CD4-positive, alpha-beta T cell treated with Interleukin-17A for 1 hour (primary cell): ENCODE measurements at places on chromosomes 7 and 10.

DNA sequence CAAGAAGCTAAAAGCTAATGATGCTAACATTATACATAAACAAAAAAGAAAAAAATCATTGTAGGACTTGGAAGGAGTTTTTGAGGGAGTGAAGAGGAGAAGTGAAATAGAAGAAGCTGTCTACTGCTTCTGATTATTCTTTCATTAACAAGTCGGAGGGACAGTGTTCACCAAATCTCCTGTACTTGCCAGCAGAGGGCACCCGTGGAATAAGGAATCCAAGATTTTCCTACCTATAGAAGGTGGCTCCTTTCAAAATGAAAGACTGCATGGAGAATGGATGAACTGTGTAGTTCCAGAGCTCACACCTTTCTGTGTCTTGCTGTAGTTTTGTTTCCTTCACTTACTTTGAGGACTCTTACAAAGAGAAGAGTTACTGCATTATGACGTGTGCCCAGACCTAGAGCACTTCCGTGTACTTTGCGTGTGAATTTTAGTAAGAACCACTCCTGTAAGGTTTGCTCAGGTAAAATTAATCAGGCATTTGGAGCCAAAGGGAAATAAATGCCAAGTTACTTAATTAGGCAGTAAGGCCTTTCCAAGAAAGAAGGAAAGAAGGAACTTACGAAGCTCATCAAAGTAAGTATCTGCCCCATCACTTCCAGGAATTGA is 145.1 kb downstream of the SEMA3D start:
- DNase-seq: no peak

GRCh38 chr10:128825626-128826025 is 641.4 kb upstream of the MGMT start:
- no peak for DNase-seq

DNA sequence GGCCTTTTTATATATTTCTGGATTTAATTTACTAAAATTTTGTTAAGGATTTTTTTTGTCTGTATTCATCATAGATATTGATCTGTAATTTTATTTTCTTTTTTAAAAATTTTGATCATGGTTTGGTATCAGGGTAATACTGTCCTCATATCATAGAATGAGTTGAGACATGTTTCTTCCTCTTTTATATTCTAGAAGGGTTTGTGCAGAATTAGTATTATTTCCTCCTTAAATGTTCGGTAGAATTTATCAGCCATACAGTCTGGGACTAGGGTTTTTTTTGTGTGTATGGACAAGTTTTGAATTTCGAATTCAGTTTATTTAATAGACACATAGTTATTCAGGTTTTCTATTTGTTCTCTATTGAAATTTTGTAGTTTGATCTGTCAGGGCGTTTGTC is 54.0 kb downstream of the SHOC2 start:
- DNase-seq: no peak

DNA sequence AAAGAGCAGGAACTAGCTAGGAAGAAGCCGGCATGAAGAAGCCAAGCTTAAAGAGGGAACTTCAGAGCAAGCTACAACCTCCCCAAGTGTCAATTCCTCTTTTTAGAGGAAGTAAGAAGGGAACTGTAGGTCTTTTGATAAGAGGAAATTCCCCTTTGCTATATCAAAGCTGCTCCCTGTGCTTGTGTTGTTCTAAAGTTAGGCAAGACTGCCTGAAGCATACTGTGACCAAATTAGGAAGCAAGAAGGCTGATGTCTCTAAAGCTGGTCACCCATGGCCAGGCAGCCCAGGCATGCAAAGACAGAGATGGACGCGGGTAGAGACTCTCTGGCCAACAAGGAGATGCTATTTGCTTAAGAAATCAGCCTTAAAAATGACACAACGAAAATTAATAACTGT is 87.9 kb downstream of the RNF216 start:
- peak; percentile 63 for DNase-seq

DNA sequence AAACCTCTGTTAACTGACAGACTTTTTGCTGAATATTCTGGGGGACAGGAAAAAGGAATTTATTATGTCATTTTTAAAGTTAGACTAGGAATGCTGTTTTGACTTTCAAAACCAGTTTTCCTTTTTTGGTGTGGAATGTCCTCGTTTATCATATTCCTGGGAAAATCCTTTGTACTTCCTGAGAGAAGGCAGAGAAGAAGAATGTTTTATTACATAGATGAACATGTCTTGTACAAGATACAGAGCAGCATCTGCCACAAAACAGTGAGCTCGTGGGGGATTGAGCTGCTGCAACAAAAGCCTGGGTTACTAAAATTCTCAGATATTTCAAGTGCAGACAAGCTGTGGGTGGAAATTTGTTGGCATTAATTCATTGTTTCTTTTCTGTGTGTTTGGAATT is 20.2 kb downstream of the MCU start:
- no peak for DNase-seq

DNA sequence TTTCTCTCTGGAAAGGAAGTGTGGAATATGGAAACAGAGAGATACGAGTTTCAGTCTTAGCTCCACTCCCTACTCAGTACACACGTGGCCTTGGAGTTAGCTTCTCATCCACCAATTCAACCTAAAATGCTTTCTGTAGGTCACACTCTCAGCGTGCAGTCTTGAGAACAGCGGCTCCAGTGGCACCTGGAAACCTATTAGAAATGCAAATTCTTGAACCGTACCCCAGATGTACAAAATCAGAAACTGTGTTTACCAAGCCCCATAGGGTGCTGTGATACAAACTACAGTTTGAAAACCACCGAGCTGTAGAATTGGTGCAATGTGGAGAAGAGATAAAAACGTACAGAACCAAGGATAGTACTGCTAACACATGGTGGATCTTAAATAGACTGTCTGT is 91.1 kb upstream of the SP4 start:
- DNase-seq: no peak

DNA sequence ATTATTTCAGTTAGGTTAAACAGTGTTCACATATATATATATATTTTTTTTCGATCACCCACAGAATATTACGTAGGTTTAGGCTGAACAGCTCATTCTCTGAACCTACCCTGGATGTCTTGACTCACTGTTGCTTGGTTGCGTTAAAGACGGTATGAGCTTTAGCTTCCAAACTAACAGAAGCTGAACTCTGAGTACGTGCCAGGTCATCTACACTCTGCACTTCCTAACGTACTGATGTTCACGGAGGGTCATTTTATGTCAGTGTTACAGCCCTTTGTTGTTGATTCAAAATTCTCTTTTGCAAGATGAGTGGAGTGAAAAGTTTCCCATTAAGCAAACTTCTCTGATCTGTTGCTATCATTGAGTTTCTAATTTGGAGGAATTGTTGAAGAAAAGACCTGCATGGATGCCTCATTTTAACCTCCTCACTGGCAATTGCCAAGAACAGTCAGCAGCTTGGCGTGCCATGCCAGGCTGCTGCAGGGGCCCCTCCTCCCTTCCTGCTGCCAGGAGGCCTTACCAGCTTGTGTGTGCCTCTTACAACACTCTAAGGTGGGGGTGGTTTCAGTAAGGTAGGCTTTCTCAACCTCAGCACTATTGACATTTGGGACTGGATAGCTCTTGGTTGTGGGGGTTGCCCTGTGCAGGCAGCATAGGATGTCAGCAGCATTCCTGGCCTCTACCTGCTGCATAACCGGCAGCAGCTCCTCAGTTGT is 44.3 kb downstream of the INSYN2A start:
- DNase-seq: no peak

DNA sequence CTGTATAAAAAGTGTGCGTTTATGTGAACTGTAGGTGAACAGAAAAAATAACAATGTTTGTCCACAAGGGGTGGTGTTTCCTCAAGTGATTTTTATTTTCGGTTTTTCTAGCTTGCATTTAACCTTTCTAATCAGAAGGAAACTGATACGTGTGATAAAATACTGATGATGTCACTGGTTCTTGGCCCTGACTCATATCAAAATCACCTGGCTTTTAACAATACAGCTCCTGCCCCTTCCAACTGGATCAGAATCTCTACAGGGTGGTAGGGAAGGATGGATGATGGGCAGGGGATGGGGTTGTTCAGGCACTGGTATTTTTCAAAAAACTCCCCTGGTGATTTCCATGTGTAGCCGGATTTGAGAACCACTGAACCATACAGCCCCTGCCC is 10.9 kb downstream of the NPFFR1 start:
- DNase-seq: peak; percentile 64

- DNase-seq: no peak
Observed at GRCh38 chr7:44541-44896, 147.9 kb upstream of the FAM20C start.

GRCh38 chr10:71128311-71128980 is 83.9 kb upstream of the UNC5B start:
- DNase-seq: no peak

GRCh38 chr10:29634764-29635625 is at the start of gene SVIL:
SVIL (minus strand) TSS chr10:29634971; CDS start chr10:29555058, 79,913 bp downstream.
- no peak for DNase-seq

- DNase-seq: no peak
Observed at GRCh38 chr7:41792120-41792519, 89.2 kb upstream of the INHBA start.

- no peak for DNase-seq
Observed at GRCh38 chr10:22853906-22854447, 73.9 kb upstream of the ARMC3 start.

DNA sequence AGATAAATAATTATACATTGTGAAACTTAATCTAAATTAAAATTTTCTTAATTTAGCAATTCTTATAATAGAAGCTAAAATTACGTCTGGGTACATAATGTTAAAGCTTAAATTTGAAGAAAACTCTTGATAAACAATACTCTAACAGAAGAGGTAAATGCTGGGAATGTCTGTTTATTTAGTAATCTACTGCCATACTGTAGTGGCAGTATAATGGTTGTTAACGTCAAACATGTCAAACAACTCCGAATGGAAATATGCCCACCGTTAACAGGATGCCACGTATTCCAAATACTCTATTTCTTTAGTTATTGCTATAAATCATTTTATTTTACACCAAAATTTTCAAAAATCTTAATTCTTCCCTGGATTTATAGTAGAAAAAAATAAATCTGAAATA is 40.0 kb upstream of the PTPN12 start:
- DNase-seq: no peak

DNA sequence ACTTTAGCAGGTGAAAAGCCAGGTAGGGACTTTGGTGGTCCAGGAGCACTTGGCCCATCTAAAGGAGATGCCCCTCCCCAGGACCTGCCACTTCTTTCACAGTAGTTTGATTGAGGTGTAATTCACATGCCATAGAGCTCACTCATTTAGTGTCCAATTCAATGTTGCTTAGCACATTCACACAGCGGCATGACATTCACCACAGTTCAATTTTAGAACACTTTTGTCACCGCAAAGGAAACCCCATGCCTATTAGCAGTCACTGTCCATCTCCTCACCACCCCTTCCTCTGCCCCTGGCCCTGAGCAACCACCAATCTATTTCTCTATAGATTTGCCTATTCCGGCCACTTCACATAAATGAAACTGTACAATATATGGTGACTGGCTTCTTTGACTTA is 211.6 kb upstream of the ZMIZ1 start:
- DNase-seq: no peak

GRCh38 chr7:132160611-132161532 is 415.4 kb downstream of the PLXNA4 start:
- no peak for DNase-seq

DNA sequence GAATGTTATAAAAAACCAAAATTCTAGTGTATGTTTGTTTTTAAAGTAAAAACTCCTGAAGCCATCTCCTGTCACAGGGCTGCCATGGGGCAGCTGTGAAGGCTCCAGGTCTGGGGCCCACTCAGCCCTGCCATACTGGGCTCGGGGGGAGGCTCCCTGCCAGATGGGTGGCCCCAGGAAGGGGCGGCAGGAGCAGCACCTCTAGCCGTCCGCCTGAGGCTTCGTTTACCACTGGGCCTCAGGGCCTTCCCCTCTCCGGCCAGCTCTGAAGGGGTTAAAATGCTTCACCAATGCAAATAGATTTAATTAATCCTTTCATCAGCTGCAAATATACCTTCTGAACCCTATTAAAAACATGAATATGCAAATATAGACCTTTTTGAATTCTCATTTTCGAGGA is 139.0 kb downstream of the ELFN1 start:
- DNase-seq: no peak

DNA sequence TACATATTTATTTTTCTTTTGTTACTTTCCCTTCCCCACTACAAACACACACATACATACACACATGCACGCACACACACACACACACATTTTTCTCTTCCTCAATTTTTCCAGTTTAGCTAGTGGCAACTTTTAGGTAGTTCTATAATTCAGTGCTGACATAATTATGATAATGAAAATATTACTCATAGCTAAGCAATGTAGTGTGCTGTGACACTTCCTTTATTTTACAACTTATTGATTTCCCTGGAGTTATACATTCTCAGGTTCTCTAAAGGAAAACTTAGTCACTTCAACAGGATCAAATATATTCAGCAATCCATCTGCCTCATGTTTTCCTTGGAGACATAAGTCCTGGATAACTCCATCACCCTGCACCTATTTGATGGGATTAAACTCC is 151.6 kb downstream of the CACNA2D1 start:
- no peak for DNase-seq

GRCh38 chr7:146175716-146176115 is 59.1 kb downstream of the CNTNAP2 start:
- no peak for DNase-seq

GRCh38 chr10:59558066-59558465 is 151.6 kb downstream of the SLC16A9 start:
- no peak for DNase-seq

GRCh38 chr7:127932496-127932895 is 98.7 kb downstream of the LRRC4 start:
- DNase-seq: no peak

- DNase-seq: no peak
Observed at GRCh38 chr10:12586741-12587140, 237.4 kb downstream of the CAMK1D start.

DNA sequence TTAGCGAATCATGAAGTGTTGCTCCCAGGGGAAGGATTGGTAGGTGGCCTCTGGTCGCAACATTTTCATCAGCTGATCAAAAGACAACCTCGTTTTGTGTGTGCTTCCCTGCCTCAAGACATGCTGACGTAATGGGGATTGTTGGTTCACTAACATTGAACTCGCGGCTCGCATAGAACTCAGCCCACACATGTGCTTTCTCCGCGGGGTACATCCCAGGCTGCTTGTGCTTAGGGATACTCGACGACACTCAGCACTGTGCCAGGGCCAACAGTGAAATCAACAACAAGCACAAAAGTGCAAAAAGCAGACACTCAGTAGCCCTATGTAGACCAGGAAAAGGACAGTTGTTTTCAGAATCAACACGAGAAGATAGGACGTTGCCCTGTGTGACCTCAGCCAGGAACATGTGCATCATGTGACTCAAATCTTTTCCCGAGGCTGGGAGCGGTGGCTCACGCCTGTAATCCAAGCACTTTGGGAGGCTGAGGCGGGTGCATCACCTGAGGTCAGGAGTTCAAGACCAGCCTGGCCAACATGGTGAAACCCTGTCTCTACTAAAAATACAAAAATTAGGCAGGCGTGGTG is 20.8 kb downstream of the WIPI2 start:
- DNase-seq: no peak

- DNase-seq: no peak
Observed at GRCh38 chr10:132638130-132638515, 100.5 kb downstream of the INPP5A start.

DNA sequence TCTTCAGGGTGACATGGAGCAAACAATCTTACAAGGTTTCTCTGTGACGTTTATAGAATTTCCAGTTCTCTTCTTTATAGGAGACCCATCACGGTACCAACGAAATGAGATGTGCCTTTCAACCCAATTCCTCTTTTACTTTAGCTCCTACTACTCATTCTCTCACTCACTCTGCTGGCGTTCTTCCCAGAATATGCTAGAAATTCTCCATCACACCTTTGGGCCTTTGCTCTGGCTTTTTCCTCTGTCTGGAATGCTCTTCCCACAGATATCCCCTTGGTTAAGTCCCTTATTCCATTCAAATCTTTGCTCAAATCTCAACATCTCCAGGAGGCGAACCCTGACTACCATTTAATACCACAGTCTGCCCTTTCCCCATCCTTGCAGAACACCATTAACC is 39.0 kb downstream of the SEMA3C start:
- DNase-seq: no peak
